ENCODE measurements at places on chromosomes 1 and 21.
A peak's percentile ranks its signal among the peaks of the same experiment; 100 is the strongest.

DNA sequence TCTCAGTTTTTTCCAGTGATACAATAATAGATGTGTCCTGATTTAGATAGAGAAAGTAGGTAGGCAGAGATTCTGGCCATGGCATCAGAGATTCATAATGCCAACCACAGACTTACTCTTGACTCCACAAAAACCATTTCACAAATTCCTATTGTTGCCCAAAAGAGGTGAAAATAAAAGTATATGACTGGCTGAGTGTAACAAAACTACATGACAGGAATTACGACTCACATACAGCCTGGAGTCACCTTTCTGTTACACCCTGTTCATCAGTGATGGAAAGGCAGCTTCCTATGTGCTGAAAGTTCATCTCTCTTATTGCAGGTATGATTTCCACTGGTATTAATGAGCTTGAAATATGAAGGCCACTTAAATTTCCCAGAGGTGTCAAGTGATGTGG is 72.3 kb downstream of the MPZL1 start:
- no peak for DNase-seq

DNA sequence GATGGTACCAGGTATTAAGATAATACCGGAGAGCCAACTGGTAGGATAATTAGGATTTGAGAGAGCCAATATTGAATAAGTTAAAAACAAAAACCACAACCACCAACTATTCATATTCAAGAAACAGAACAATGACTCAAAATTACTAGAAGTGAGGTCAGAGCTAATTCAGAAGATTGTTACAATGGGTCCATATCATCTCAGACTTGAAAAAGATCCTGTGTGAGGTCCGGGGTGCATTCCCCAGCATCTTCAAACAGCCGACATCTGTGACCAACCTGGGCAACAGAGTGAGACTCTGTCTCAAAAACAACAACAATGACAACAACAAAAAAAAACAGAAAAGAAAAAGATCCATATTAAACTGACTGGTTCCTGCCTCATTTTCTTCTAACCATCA is 18.6 kb downstream of the AK2 start:
- DNase-seq, result no peak

DNA sequence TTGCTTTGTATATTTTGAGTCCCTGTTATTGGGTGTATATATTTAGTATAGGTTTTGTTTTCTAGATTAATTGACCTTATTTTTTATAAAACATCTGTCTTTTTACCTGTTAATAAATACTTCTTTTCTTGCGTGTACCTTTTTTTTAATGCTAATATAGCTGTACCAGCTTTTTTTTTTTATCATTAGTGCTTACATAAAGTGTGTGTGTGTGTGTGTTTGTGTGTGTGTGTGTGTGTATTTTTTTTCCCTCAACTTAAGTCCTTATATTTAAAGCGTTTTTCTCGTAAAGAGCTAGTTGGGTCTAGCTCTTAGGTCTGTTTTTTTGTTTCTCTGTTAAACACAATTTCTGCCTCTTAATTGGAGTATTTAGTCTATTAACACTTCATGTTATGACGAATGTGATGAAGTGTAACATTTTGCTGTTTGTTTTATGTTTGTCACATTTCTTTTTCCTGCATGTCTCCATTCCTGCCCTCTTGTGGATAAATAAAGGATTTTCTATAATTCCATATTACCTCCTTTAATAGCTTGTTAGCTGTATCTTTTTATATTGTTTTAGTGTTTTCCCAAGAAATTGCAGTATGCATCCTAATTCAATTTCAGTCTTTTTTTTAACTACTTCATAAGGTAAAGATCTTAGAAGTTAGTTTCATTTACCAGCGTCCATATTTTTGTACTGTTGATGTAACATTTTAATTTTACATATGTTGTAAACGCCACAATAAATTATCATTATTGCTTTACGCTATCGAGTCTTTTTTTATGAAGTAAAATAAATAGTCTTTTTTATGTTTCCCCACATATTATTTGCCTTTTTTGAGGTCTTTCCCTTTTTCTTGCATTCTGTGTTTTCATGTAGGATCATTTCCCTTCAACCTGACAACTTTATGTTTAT is 4.3 kb downstream of the PRMT2 start:
- DNase-seq, result peak; percentile 20

DNA sequence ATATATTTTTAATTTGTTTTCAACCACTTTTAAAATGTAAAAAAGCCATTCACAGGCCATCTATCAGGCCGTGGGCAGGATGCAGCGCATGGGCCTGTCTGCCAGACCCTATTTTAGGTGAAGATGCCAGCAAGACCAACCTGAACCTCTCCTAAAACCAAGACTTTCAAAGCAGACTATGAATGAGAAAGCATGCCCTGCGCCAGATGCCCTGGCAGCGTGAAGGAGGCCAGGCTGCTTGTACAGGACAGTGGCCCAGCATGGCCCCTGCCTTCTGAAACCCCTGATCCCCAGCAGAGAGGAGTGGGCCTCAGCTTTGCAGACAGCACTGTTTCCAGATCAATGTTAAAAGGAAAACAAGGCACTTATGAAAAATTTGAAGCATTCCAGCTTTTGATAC is 31.6 kb downstream of the WDR4 start:
- no peak for DNase-seq

GRCh38 chr1:245197121-245197520 is 42.3 kb downstream of the KIF26B start:
- no peak for DNase-seq

GRCh38 chr1:53771648-53772047 is 32.7 kb upstream of the GLIS1 start:
- DNase-seq, result no peak

DNA sequence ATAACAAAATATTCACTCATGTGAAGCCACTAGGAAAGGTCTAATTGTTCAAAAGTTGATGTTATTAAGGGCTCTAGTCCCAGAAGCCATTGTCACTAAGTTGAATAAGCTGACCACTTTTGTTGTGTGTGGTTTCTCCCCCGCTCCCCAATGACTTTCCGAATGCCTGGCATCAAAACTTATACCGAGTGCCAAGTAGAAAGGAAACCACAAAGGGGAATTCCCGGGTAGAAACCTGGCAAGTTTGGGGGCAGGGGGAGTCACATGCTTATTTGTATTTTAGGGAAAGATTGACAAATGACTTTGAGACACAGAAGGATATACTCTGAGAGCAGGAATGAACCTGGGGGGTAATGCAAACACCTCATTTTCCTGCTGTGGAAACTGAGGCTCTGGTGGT is 154.1 kb downstream of the TGFBR3 start:
- DNase-seq, result no peak

- no peak for DNase-seq
Observed at GRCh38 chr1:183873642-183874041, 68.7 kb downstream of the RGL1 start.

DNA sequence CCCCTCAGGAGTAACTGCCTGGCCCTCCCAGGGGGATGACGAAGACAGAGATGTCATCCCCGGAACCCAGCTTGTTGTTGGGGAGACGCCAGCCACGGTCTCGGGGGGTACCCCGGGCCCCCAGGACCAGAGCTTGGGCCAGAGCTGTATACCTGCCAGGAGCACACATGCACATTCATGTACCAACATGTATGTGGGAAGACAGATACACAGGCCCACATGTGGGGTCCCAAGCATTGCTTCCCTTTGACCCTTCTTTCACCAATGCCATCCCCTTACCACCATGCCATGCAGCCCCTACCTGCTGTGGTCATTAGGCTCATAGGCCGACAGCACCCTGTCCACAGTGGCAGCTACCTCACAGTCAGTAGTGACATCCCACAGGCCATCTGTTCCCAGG is 3.2 kb upstream of the RHOC start:
- DNase-seq, result no peak

DNA sequence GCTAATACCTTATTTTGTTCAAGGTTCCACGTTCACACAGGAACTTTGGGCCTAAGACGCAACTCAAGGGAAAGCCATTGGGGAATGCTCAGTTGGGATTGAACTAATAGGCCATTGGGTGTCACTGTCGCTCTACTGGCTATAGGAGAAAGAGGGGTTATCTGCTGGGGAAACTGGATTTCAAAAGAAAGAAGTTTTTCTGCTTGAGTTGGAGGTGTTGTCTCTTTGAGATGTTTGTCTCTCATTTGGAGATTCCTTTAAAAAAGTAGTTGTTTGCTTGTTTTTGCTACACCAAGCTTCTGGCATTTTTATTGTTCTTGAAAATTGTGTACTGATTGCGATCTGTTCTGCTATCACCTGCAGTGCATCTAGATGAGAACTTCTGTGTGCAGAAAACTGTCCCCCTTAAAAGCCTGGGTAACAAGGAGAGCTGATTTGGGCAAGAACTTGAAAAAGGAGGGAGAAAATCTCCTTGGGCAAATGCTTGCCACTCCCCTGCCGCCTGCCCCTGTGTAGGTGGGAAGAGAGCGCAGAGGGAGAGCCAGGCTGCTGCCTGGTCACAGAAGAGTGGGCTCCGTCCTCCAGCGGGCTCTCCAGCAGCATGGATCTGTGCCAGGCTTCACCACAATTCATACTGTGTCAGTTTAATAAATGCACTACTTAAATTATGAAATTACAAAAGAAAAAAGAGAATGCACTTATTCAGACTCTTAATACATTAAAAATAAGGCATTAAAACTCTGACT is 39.9 kb downstream of the PEX14 start:
- peak; percentile 49 for DNase-seq

DNA sequence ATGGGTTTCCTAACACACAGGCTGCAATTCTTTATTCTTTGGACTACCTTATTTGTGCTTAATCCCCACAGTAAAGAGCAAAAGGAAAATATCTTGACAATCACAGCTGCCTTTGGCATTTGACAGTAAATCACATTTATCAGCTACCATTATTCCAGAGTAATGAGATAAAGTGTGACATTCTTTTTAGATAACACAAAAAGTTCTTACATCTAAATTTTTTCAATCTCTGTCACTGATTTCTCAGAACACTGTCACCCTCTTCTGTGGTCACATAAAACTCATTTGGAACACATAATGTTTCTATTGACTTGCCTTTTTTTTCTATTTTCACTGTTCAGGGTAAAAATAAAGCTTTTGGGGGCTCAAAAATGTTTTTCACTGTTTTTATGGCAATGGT is 484.6 kb downstream of the LTN1 start:
- DNase-seq, result no peak

DNA sequence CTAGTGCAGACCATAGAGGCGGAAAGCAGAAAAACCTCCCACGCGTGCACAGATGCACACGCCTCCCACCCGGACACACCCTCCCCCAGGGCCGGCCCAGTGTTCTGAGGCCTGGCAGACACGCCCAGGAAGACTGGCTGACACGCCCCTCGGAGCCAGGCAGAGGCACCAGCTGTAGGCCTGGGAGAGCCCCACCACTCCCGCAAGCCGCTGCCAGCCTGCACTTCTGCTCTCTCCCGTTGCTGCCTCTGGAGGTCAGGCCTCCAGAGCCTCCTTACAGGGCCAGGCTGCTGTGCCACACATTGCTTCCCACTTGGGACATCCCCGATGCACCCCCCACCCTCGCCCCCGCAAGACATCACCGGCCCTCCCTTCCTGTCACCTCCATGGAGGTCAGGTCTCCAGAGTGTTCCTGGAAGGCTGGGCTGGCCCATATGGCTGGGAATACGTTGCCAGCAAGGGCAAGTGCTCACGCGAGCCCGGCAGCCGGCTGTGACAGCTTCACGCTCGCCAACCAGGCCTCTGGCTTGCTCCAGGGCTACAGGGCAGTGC is 40.4 kb downstream of the CASZ1 start:
- peak; percentile 22 for DNase-seq

- no peak for DNase-seq
Observed at GRCh38 chr1:88661188-88661587, 22.9 kb upstream of the PKN2 start.

DNA sequence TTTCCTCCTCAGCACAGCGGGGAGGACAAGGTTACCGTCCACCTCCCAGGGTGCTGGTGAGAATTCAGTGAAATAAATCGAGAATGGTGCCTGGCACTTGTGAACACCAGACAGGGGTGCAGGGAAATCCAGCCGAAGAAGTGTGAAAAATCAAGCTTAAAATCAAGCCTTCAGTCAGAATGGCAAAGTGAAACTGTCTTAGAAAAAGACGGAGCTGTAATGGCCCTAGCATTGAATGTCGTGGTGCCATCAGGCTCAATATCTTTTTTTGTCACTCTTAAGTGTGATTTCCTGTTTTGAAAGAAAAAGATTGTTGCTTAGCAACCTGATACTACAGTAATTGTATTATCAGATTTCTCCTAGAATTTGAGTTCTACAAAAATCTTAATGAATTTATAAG is 22.1 kb downstream of the EDARADD start:
- DNase-seq, result no peak

DNA sequence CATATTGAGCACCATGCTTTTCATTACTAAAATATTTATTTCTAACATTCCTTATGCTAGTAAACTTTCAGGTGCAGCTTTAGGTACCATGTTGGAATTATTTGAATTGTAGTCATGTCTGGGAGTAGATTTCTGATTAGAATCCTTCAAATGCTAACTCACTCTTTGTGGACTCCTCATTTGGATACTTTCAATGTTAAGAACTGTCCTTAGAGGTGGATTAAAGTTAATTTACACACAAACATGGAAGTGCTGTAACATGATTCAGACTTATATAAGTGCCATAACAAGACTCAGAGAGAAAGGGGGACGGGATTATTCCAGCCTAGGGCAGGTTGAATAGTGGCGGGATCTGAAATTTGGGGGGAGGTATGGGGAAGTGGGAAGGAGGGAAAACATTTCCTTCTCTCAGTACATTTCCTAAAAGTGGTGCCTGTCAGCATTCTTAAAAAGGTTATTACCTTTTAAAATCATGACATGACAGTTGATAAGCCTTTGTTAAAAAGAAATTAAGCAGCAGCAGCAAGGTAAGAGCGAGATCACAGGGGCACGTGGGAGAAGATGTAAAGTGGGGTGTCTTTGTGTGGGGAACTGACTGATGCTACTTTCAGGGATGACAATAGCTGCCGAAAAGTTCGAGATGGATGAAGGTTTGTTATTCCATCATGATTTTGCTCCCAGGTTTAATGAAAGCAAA is 44.4 kb downstream of the HHAT start:
- DNase-seq, result peak; percentile 18

GRCh38 chr1:68516066-68516465 is 19.2 kb upstream of the DEPDC1 start:
- DNase-seq, result no peak

- DNase-seq, result no peak
Observed at GRCh38 chr1:107480548-107481415, 339.9 kb downstream of the NTNG1 start.

DNA sequence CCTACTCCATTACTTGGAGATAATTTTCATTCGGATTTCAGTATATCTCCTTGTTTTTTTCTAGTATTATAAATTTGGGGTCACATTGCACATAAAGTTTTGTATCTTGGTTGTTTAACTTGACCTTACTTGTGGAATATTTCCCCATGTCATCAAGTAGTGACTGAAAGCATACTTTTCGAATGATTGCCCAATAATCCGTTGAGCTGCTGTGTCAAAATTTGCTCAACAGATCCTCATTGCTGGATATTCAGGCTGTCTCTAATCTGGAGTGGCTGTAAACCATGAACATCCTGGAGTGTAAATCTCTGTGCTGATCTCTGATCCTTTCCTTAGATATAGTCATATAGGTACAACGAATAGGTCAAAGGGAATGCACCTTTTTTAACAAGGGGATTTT is 4.9 kb downstream of the NIPAL3 start:
- DNase-seq, result no peak

- no peak for DNase-seq
Observed at GRCh38 chr1:79215311-79215710, 208.8 kb upstream of the ADGRL4 start.
